ENCODE measurements at places on chromosomes 12 and 14.
A peak's percentile ranks its signal among the peaks of the same experiment; 100 is the strongest.

DNA sequence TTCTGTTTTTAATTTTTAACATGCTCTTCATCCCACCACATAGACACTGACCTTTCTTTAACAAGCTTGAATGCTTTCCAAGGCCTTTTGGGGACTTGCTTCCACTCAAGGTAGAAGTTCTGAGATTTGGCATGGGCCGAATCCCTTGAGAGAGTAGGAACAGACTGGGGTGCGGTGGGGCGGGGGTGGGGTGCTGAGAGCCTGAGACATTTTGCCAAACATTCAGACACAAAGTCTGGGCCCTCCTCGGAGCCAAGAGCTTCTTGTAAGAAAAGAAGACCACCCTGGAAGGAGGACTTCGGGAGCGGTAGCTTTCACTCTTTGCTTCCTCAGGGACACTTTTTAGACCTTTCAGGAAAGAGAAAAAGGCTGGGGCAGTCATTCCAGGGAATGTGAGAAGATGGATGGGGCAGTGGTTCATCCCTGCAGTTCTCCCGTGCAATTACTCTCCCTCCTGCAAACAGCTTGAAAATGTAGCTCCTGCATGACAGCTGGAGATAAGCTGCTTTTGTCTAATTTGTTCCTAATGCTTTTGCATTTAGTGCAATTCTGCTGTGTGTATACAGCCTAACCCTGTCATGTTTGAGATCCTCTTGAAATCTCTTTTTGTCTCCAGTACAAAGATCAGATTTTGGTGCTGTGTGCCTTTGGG is 16.3 kb upstream of the MYO1H start:
- no peak for DNase-seq

DNA sequence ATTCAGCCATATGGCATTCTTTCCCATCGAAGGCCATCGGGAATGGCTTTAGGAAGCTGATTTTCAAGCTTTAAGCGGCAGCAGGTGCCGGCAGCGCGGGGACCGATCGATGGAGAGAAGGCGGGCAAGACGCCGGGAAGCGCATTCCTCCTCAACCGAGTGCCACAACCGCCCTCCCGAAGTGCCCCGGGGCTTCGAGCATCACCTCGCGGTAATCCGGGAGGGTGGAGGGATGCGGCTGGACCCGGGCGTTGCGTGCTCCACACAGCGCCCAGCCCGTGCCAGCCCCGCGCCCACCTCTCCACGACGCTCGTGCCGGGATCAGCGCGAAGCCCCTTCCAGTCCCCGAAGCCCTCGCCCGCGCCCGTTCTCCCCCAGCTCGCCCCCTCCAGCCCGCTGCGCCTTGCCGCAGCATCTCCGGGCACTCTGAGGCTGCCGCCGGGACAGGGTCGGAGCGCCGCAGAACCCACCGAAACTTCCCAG is 3.2 kb downstream of the USP44 start:
- DNase-seq: no peak

- DNase-seq: no peak
Observed at GRCh38 chr14:99563749-99564129, 40.3 kb downstream of the CCDC85C start.

DNA sequence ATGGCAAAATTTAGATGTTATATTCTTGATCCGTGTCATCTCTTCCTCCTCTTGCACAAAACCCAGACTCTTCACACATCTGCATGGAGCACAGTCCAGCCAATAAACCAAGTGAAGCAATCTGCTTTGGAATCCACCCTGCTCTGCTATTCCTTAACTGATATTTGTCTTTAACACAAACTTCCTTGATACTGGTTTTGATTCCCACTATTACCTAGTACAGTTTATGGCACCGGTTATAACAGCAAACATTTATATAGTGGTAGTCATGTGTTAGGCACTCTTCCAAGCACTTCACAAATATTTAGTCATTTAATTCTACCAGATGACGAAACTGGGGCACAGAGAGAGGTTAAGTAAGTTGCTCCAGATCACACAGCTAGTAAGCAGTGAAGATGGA is 12.5 kb downstream of the STYK1 start:
- DNase-seq: no peak

- no peak for DNase-seq
Observed at GRCh38 chr12:28603239-28603638, 413.0 kb downstream of the CCDC91 start.

- DNase-seq: no peak
Observed at GRCh38 chr12:6056406-6057240, 67.8 kb downstream of the VWF start.

DNA sequence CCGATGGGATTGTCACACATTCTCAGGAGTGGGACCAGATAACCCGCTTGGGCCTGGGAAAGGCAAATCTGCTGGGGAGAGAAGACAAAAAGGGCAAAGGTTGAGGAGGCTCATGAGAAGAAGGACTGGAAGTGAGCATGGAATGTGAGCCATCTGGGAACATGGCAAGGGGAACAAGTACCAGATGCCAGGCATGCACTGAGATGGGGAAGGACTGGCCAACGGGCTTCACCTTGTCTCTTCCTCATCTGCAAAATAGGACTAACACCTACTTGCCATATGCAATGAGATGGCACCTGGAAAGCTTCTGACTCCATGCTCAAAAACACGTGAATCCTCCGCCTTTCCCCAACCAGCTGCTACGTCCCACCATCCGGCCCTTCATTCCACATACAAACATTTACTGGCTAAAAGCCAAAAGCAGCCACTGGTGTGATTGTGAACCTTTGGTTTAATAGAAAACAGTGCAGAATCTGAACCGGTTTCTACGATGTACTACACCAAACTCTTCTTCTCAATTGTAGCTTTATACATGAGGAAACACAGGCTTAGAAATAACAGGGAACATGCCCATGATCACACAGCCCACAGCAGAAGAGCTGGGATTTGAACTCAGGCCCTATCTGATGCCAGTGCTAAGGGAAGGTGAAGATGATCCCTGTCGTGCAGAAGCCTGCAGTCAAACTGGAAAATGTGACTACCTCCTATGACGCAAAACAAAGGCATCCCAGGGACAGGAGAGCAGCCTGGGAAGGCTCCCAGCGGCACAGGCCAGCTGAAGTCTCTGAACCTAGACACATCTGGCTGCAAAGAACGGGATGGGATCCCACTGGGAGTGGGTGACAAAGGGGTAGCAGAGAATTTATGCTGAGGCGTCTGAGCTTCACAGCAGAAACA is 112.1 kb downstream of the TTC7B start:
- no peak for DNase-seq

DNA sequence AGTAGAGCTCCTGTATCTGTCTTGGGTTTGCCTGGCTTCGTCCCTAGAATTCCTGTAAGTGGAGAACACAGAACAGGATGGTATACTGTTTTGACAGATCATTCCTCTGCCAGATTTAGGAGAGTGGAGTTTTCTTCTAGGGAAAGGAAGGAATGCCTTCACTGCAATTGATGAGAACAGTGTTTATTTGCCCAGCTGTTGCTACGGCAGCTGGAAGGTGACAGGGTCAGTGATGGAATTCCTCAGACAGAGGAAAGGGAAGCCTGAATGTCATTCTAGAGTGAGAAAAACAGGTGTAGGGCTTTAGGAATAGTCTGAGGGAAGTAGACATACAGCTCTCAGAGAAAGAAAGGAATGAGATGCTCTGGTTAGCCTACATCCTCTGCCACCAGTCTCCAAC is 11.7 kb downstream of the CSRNP2 start:
- DNase-seq: no peak

GRCh38 chr12:64544371-64545080 is 65.8 kb upstream of the RASSF3 start:
- DNase-seq: no peak

- DNase-seq: no peak
Observed at GRCh38 chr14:34926552-34926951, 51.4 kb upstream of the BAZ1A start.

- DNase-seq: no peak
Observed at GRCh38 chr14:73742520-73743238, 28.5 kb upstream of the PNMA1 start.

DNA sequence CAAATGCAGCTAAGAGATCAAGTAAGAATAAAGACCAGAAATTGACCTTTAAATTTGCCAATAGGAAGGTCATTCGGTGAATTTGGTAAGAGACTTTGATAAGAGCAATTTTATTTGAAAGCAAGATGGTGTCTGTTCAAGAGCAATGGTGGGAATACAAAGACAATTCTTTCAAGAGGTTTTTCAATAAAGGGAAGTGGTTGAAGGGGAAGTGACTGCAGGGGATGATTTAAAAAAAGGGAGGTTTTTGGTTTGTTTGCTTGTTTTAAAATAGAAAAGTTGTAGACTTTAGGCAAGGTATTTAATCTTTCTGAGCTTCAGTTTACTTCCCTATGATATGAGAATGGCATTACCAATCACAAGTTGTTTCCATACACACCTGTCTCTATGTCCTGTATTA is 4.3 kb upstream of the APPL2 start:
- DNase-seq: no peak

DNA sequence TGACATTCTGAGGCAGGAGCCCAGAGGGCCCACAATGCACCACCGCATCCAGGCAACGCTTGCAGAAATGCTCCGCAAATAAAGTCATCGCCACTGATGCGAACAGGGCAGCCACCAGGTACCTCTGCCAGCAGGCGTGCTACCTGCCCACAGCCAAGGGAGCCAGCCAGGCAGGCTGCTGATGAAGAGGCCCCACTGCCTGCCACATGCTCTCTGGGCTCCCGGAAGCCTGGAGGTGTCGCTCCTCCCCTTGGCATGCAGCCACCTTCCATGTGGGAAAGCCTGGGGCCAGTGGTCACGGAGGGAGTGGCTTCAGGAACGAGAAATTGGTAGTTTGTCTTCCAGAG is 14.7 kb downstream of the GPR132 start:
- no peak for DNase-seq

GRCh38 chr12:111322336-111323250 is 46.3 kb downstream of the PHETA1 start:
- no peak for DNase-seq

- DNase-seq: no peak
Observed at GRCh38 chr12:102026728-102027127, 35.1 kb downstream of the WASHC3 start.

- DNase-seq: no peak
Observed at GRCh38 chr12:3752741-3753486, at the start of gene CRACR2A. TSS of gene CRACR2A (minus strand) at chr12:3753109. CDS start at chr12:3696999, 56,110 bp downstream.

- DNase-seq: no peak
Observed at GRCh38 chr12:54509617-54510016, 12.1 kb downstream of the NCKAP1L start.

- DNase-seq: no peak
Observed at GRCh38 chr12:45575823-45576475, 153.6 kb upstream of the ARID2 start.

DNA sequence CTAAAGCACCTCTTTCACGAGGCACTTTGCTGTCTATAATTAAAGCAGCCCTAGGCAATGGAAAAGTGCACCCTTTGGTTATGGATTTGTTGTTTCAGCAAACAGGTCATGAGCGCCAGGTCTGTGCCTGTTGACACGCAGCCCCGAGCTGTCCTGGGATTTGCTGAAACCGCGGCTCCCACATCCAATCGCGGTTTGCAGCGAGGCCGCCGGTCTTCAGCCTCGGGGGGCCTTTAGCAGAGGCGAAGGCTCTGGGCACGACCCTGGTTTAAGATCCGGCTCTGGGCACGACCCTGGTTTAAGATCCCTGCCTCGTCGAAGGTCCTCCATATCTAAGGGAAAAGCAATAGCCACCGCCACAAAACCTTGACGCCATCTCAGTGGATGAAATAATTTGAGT is 79.2 kb downstream of the GLT1D1 start:
- DNase-seq: no peak

GRCh38 chr12:64042911-64043310 is 179.2 kb downstream of the KICS2 start:
- peak; percentile 88 for DNase-seq

DNA sequence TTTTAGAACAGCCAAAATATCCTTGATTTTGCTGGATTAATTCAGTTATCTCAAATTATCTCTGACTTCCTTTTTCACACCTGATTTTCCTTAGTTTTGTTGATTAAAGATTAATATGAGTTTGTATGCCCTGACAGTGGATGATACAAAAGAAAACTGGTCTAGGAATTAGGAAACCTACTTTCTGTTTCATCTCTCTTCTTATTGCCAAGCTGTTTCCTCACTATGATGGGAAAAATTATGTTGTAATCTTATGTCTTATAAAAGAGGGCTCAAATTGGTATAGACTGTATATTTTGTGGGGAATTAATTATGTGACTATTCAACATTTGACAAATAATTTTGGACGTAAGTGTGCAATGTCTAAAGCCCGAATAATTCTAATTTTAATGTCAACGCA is 271.6 kb downstream of the FBXL14 start:
- no peak for DNase-seq

- DNase-seq: no peak
Observed at GRCh38 chr12:18487509-18487908, 226.2 kb downstream of the PIK3C2G start.

- no peak for DNase-seq
Observed at GRCh38 chr12:9851050-9851449, 18.1 kb downstream of the CLEC2B start.

- DNase-seq: peak; percentile 71
Observed at GRCh38 chr14:75825147-75825592, 156.6 kb downstream of the TGFB3 start.

DNA sequence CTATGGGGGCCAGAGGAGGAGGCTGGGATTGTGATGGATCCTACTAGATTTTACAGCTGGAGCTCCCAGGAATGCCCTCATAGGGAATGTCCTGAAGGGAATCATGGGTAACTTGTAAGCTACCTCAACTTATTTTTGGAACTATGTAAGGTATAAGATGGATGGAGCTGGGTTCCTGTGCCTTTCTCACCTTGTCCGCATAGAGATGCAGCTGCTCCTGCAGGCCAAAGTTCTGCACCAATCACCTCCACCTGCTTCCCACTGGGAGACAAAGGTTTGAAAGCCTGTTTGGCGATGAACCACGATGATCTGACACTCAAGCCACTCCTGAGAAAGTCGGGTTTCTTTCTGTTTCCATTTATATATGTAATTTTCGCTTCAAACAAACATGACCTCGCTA is 648 bp upstream of the AKAP5 start:
- DNase-seq: no peak

GRCh38 chr12:128268379-128268995 is 1.5 kb downstream of the TMEM132C start:
- no peak for DNase-seq

GRCh38 chr14:46550836-46551235 is 100.7 kb downstream of the RPL10L start:
- DNase-seq: no peak

- no peak for DNase-seq
Observed at GRCh38 chr12:5969974-5970690, 25.1 kb upstream of the ANO2 start.

GRCh38 chr12:130339951-130340350 is 2.3 kb downstream of the PIWIL1 start:
- no peak for DNase-seq

GRCh38 chr12:88720231-88720630 is 140.0 kb upstream of the KITLG start:
- DNase-seq: no peak
